ENCODE measurements at places on chromosomes 2 and 18. TPM values are rescaled to one million over a fixed set of nuclear protein-coding genes. Genes with fewer than 3 reads are reported as not detected.

FAM237A gene
- total RNA-seq, result not detected

KIF1A gene
- 0.24 TPM for total RNA-seq

PAIP2B gene
- 7.7 TPM for total RNA-seq

FOXI3 gene
- total RNA-seq, result not detected

RPRM gene
- total RNA-seq, result 0.27 TPM

SERPINB5 gene
- total RNA-seq, result not detected

SCTR gene
- 13.2 TPM for total RNA-seq

FBXO11 gene
- 75.0 TPM for total RNA-seq

EPAS1 gene
- total RNA-seq, result 1,419 TPM

All from lower lobe of right lung (tissue), 2 donors.